ENCODE measurements at places on chromosomes 1 and 21.

DNA sequence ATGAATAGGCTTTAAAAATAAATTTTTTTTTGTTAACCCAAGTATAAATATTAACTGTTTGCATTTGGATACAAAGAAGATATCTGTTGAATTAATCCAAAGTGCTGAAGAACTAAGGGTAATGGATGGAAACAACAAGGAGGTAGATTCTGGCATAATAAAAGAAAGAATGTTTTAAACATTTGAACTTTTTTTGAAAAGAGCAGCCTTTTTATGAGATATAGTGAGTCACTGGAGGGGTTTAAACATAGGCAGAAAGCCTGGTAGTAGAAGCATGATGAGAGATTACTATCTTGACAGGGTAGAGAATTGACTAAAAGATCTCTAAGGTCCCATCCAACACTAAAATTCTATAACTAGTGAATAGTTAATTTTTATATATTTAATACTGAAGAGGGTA is 2.7 kb downstream of the MIER1 start:
- no peak for DNase-seq

DNA sequence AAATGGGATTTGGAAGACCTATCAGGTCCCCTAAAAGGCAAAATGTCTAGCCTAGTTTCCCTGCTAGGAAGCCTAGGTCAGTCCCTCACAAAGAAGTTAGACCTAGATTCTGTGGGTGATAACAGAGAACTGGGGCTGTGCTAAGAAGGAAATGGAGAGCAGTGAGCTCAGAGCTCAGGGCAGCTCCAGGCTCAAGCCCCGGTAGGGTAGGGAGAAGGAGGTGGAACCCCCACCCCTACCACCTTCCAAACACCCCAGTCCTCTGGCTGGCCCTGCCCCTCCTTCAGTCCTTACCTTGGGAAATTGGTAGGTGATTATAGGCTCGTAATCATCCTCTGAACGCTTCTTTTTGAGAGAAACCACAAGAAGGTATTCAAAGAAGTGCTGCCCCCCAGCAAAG is 1.1 kb downstream of the DENND2D start:
- no peak for DNase-seq

DNA sequence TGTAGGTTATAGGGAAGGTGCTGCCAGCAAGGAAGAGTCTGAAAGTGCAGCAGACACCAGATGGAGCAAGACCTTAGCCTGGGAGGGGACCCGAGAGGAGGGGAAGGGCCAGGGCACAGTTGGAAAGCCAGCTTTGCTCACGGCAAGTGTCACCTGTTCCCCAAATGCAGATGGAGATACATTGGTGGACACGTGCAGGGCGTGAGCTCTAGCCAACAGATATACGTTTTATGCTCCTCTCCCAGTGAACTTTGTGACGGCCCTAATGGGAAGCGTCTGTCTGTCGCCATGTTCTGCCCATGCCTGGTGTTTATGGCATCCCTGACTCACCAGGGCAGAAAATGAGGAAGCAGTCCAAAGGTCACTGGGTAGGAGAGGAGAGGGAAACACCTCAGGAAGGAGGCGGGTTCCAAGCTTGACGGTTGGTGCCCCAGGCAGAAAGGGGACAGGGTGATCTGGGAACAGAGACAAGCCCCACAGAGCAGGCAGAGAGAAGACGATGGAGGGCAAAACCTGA is 7.6 kb downstream of the GPA33 start:
- DNase-seq, result no peak

GRCh38 chr1:84574936-84575335 is 696 bp upstream of the CTBS start:
- DNase-seq, result no peak

GRCh38 chr21:38234395-38235142 is 22.2 kb upstream of the KCNJ15 start:
- no peak for DNase-seq

Measured in NCI-H2081 treated with DMSO at 0.1 percent for 48 hours (cell line).